ENCODE measurements at places on chromosomes 6 and 20.

GRCh38 chr20:64092258-64093012, 8.2 kb upstream of the LKAAEAR1 start:
- no peaks in the 10 kb centered on the region for H3K36me3 ChIP-seq
- no peak overlapping the region for H3K4me3 ChIP-seq
- H3K4me1 ChIP-seq, result no peaks in the 10 kb centered on the region
- H3K27me3 ChIP-seq, result peaks cover 12% of the 10 kb centered on the region

DNA sequence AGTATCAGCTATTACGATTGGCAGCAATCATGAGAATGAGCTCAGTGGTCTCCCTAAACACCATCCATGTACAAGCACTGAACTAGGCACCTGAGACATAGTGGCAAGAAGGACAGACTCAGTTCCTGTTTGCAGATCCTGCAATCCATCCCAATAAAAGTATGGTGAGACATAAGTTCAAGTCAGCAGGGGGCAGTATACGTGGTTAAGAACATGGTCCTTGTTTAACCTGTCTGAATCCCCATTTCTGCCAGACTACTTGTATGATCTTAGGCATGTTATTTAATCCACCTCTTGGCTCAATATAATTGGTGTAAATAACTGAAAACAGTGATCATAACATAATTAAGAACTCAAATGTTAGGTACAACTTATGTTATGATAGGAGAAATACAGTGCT, 33.2 kb upstream of the PNISR start:
- H3K27ac ChIP-seq, result no peak overlapping the region
- H3K36me3 ChIP-seq, result peaks cover 18% of the 10 kb centered on the region
- no peaks in the 10 kb centered on the region for H3K4me1 ChIP-seq

GRCh38 chr6:87907521-87907920, 140.1 kb upstream of the SPACA1 start:
- H3K27me3 ChIP-seq, result peaks cover 20% of the 10 kb centered on the region
- DNase-seq, result peak; percentile 21
- no peak overlapping the region for H3K27ac ChIP-seq
- H3K4me1 ChIP-seq, result peaks cover 32% of the 10 kb centered on the region
- H3K36me3 ChIP-seq, result 0 out of 2 replicates have a peak, but pooled peaks cover 4% of the 10 kb centered on the region

DNA sequence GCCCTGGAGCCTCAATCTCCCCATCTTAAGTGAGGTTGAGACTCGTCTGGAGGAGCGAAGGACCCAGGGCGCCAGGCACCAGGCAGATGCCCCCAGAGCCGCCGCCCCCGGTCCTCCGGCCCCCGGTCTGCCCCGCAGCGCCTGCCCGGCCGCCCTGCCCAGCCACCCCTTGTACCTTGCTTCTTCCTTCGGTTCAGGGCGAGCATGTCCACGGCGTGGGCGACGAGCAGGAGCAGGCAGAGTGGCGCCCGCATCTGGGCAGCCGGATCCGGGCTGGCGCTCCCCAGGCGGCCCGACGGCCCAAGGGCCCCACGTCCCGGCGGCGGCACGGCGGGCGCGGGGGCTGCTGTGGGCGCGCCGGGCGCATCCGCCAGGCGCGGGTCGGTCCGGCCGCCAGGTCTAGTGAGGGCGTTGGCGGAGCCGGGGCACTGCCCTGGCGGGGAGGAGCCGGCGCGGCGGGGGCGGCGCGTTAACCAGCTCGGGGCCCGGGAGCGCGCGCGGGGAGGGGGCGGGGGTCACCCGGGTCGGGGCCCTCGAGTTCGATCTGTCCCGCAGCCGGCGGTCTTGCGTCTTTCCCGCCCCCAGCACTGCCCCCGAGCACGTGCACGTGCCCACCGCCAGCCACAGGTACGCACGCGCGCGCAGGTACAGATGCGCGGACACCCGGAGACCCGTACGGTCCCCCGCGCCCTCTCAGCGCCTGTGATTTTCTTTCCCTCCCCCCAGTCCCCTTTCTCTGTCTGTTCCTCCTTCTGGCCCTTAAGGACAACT, at the start of gene RSPO4:
Gene RSPO4, minus strand, starts transcription at position 401 of the 771 bp plus-strand sequence. Its CDS starts 147 bp downstream, at position 254.
- H3K27me3 ChIP-seq, result peaks cover 40% of the 10 kb centered on the region
- no peaks in the 10 kb centered on the region for H3K36me3 ChIP-seq
- DNase-seq, result no peak
- no peaks in the 10 kb centered on the region for H3K4me1 ChIP-seq
- no peak within 1 kb of the TSS for H3K27ac ChIP-seq

DNA sequence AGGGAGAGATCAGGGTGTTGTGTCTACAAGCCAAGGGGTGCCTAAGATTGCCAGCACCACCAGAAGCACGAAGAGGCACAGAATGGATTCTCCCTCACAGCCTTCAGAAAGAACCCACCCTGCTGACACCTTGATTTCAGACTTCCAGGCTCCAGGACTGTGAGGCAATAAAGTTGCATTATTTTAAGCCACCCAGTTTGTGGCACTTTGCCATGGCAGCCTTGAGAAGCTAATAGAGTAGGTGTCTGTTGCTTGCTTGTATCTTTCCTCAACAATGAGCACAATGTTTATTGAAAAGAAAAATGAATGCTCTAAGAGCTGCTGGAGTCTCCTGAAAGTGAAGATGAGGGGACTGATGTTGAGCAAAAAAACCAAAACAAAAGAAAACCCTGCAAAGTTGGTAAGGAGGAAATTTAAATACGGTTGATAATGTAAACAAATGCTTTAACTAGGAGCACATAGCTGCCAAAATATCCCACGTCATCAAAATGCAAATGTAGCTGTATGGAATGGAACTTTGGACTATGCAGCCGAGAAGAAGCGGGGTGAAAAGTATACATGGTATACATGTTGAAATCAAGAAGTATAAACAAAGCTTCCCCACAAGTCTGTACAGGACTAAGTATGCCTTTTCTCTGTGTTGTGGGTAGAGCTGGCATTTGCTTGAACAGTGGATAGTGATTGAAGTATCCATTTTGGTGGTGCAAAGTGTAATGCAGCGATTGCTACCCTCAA, 8.0 kb downstream of the IL20RA start:
- no peak for DNase-seq
- H3K4me3 ChIP-seq, result no peak overlapping the region
- no peaks in the 10 kb centered on the region for H3K4me1 ChIP-seq
- no peaks in the 10 kb centered on the region for H3K36me3 ChIP-seq
- H3K27ac ChIP-seq, result no peak overlapping the region

DNA sequence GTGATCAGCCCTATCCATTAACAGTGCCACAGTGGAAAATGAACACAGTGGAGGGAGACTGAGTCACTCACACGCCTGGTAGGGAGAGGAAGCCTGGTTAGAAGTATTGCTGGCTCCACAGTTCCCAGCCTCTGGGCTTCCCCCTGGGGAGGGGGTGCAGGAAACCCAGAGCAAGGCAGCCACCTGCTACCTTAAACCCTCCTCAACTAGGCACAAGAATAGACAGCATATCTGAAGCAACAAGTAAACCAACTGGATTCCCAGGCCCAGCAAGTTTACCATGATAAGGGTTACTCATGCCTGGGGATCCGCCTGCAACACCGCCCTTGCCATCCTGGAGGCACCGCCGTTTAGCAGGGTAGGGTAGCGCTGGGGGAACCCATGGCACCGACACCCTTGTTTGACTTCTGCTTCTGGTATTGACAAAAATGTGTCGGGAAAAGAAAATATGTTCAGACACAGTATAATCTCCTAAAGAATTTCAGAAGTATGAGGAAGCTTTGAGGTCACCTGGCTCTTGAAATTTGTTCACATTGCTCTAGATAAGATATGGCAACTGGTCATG, 38.3 kb downstream of the SLC22A23 start:
- no peak for DNase-seq
- no peaks in the 10 kb centered on the region for H3K36me3 ChIP-seq
- H3K4me3 ChIP-seq, result no peak overlapping the region
- H3K27ac ChIP-seq, result no peak overlapping the region
- peaks cover 10% of the 10 kb centered on the region for H3K4me1 ChIP-seq

- no peak overlapping the region for H3K4me3 ChIP-seq
- no peaks in the 10 kb centered on the region for H3K27me3 ChIP-seq
- DNase-seq, result no peak
- no peaks in the 10 kb centered on the region for H3K4me1 ChIP-seq
- H3K27ac ChIP-seq, result no peak overlapping the region
These were observed 191.0 kb downstream of the WDR27 start for GRCh38 chr6:169510871-169511270.

GRCh38 chr6:151107897-151108427, 131.8 kb upstream of the AKAP12 start:
- peaks cover 4% of the 10 kb centered on the region for H3K27me3 ChIP-seq
- no peak overlapping the region for H3K27ac ChIP-seq
- H3K36me3 ChIP-seq, result peaks cover 6% of the 10 kb centered on the region
- H3K4me3 ChIP-seq, result no peak overlapping the region

- no peak overlapping the region for H3K4me3 ChIP-seq
- H3K27ac ChIP-seq, result no peak overlapping the region
- H3K27me3 ChIP-seq, result peaks cover 3% of the 10 kb centered on the region
These were observed 146.9 kb upstream of the SGK1 start for GRCh38 chr6:134464690-134465411.

DNA sequence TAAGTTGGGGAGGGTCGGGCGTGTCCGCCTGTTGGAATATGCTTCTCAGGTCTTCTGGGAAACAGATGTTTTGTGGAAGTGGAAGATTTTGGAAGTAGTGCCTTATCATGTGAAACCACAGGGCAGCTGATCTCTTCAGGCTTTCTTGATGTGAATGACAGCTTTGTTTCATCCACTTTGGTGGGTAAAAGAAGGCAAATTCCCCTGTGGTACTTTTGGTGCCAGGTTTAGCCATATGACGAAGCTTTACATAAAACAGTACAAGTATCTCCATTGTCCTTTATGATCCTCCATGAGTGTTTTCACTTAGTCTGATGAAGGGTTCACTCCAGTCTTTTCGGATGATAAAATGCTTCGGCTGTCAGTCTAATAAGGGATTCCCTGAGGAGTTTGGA, 4.6 kb downstream of the IRF4 start:
- no peak overlapping the region for H3K4me3 ChIP-seq
- peaks cover 22% of the 10 kb centered on the region for H3K27me3 ChIP-seq
- DNase-seq, result no peak

DNA sequence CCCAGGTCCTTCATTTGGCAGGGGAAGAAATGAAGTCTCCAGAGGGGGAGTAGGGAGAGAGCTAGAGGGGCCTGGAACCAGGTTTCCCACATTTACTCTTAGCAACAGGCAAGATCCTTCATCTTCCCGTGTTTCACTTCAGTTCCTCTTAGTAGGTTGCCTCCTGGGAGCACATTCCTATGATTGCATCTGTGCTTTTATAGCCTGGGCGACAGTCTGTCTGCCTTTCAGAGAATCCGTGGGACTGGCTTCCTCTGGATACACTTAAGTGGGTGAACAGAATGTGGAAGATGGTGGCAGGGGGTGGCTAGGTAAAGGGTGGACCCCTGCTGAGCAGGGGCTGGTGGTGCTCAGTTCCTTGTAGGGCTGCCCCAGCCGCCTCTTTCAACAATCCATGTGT, 33.4 kb downstream of the STK35 start:
- DNase-seq, result no peak
- no peak overlapping the region for H3K4me3 ChIP-seq
- no peak overlapping the region for H3K27ac ChIP-seq
- no peaks in the 10 kb centered on the region for H3K27me3 ChIP-seq

DNA sequence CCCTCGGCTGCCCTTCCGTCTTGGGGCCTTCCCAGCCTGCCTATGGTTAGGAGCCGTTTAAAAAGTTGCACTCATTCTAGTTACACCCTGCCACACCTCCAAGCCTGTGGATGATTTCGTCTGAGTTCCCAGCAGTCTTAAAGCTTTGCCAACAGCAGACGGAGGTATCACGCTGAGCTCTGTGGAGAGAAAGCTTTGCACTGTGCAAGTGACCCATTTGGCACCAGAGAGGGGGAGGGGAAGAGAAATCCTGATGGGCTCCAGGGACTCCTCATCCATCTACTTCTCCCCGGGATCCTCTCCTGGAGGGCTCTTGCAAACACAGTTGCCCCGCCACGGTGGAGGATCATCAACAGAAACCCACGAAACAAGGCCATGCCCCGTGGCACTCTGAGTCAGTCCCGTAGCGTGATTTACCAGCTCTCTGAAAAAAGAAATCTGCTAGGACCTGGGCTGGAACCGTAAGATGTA, 98.8 kb upstream of the CITED2 start:
- no peaks in the 10 kb centered on the region for H3K36me3 ChIP-seq
- H3K27ac ChIP-seq, result peak overlapping the region; percentile 11
- no peak for DNase-seq
- 0 out of 2 replicates have a peak overlapping the region, but pooled peaks have one; percentile 11 for H3K4me3 ChIP-seq
- peaks cover 29% of the 10 kb centered on the region for H3K4me1 ChIP-seq

DNA sequence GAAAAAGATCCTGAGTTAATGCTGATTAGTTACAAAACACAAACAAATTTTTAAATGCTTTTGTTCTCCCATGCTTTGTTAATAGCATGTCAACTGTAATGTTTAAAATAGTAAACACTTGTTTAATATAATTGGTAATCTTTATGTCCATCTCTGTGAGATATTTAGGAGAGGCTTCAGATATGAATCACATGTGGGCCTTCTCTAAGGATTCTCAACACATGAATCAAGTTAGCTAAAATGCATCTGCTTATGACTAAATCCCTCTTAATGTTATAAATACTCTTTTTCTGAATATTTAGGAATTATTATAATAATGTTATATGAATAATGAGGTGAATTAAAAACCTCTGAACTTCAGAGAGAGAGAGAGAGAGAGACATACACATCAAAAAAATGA, 345.9 kb upstream of the MANEA start:
- no peaks in the 10 kb centered on the region for H3K36me3 ChIP-seq
- H3K4me1 ChIP-seq, result no peaks in the 10 kb centered on the region
- H3K27me3 ChIP-seq, result no peaks in the 10 kb centered on the region
- DNase-seq, result no peak

DNA sequence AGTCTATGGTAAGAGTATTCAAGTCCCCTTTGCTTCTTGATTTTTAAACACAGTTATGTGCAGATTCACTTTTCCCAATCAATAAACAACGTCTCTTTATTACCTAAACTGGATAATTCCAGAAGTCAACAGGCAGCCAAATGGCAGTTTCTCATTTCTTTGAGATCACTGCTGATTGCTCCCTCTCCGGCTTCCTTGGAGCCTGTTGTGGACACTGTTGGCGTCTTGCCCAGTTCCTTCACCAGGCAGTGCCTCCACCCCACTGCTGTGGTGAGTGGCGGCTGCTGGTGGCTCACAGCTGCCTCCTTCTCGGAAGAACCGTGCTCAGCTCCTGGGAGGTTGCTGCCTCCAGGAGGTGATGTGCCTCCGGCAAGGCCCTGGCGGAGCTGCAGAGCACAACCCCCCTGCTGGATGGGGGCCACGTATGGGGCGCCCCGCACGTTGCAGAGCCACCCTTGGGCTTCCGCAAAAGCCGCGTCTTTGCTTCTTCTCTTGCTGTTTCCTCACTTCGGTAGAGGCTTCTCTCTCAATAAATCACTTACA, 105.1 kb upstream of the CNKSR3 start:
- DNase-seq, result no peak
- H3K36me3 ChIP-seq, result no peaks in the 10 kb centered on the region
- peaks cover 27% of the 10 kb centered on the region for H3K4me1 ChIP-seq
- H3K27me3 ChIP-seq, result peaks cover 8% of the 10 kb centered on the region
- no peak overlapping the region for H3K4me3 ChIP-seq

All from HFFc6 (cell line).